Right atrium auricular region (tissue), 2 donors: ENCODE measurements at places on chromosomes 6 and 20. TPM values are rescaled to one million over a fixed set of nuclear protein-coding genes. Genes with fewer than 3 reads are reported as not detected.

DNA sequence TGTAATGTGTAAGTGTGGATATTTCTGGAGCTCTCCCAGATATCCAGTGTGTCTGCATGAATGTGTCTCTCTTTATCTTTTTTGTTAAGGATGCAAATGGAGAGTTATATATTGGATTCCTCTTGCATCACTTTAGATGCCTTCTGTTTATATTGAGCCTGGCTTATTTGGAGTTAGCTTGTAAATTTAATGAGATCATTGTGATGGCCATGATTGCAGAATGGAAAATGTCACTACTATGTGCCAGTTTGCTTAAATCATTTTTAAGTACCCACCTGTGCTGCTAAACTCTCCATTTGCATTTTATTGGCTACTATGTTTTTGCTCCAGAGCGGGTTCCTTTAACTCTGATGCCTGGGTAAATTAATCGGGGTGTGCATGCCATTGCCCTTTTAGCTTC is 334.8 kb downstream of the UTRN start:
- no peaks in the 10 kb centered on the region for H3K36me3 ChIP-seq
- H3K4me3 ChIP-seq = no peak overlapping the region
- no peak overlapping the region for H3K27ac ChIP-seq

GRCh38 chr20:44800391-44801046 is 9.8 kb downstream of the RIMS4 start:
- H3K27ac ChIP-seq = no peak overlapping the region
- no peaks in the 10 kb centered on the region for H3K36me3 ChIP-seq
- no peak overlapping the region for H3K4me3 ChIP-seq
- H3K4me1 ChIP-seq = no peaks in the 10 kb centered on the region

DNA sequence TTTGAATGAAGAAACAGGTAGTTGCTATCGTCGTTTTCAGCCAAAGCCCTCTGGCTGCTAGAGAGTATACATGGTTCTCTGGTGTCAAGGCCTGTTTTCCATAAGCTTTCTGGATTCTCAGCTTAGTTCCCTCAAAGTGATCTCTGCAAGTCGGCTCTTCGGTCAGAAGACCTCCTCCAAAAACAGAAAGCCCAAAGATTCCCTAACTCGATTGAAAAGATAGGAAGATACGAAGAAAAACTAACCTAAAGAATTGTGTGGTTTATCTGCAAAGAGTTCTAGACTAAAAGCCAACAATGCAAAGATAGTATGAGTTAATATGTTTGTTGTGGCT is 545 bp upstream of the ASCC3 start:
- no peaks in the 10 kb centered on the region for H3K27me3 ChIP-seq
- H3K4me1 ChIP-seq = peaks cover 28% of the 10 kb centered on the region

GRCh38 chr20:62171245-62171644 is 11.6 kb upstream of the MTG2 start:
- no peaks in the 10 kb centered on the region for H3K27me3 ChIP-seq
- no peak for DNase-seq
- no peaks in the 10 kb centered on the region for H3K4me1 ChIP-seq

GRCh38 chr6:72702421-72702820 is 80.6 kb downstream of the KCNQ5 start:
- DNase-seq = no peak
- no peak overlapping the region for H3K27ac ChIP-seq
- no peaks in the 10 kb centered on the region for H3K4me1 ChIP-seq

- no peaks in the 10 kb centered on the region for H3K36me3 ChIP-seq
- no peaks in the 10 kb centered on the region for H3K27me3 ChIP-seq
- DNase-seq = peak; percentile 93
- H3K4me1 ChIP-seq = peaks cover 36% of the 10 kb centered on the region
- peak within 1 kb of the TSS; percentile 36 for H3K4me3 ChIP-seq
- peak within 1 kb of the TSS; percentile 76 for H3K27ac ChIP-seq
Measured at GRCh38 chr20:46117704-46118467, at the start of gene CD40. CD40 (plus strand) TSS chr20:46118314; CDS start chr20:46118344, 30 bp downstream.

- no peaks in the 10 kb centered on the region for H3K27me3 ChIP-seq
- H3K4me3 ChIP-seq = no peak overlapping the region
- no peaks in the 10 kb centered on the region for H3K4me1 ChIP-seq
- no peak overlapping the region for H3K27ac ChIP-seq
Measured at GRCh38 chr6:130507666-130508028, 141.8 kb downstream of the TMEM200A start.

DNA sequence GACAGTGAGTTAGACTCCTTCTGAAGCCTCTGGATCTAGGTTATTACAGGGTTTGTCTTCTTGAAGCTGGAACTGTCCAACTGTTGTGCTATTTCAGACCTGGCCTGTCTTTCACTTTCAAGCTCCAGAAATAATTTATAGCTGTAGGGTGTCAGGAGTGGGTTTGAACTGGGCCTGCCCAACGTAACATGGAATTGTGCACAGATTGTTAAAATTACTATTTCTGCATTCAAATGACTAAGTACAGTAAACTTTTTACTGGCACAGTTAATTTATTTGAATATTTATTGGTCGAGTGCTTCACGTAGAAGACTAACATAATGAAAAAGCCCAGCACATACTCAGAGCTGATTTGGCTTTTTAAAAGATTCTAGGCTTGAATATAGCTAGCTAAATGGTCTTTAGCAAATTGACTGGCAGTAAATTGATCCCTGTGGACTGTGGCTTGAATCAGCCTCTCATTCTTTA is 74.3 kb downstream of the ARID1B start:
- no peaks in the 10 kb centered on the region for H3K36me3 ChIP-seq
- DNase-seq = no peak
- H3K27ac ChIP-seq = peak overlapping the region; percentile 70

GRCh38 chr6:109420751-109421150 is 19.7 kb downstream of the PPIL6 start:
- H3K4me1 ChIP-seq = no peaks in the 10 kb centered on the region
- no peaks in the 10 kb centered on the region for H3K27me3 ChIP-seq
- no peak overlapping the region for H3K27ac ChIP-seq
- no peaks in the 10 kb centered on the region for H3K36me3 ChIP-seq

DNA sequence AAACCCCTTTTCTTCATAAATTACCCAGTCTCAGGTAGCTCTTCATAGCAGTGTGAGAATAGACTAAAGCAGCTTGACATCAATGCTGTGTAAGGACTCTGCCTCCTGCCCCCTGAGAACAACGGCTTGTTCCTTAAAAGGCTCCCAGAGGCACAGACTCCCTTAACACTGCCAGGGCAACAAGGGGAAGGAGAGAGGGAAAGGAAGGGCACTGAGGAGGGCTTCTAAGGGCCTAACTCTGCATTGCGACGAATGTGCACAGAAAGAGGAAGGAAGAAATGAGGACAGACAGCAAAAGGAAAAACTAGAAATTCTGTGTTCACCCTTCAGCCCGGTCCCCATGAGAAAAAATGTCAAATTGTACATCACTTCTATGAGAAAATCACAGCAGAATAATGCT is 74.0 kb downstream of the AGPAT4 start:
- no peak for DNase-seq
- H3K27ac ChIP-seq = no peak overlapping the region
- no peaks in the 10 kb centered on the region for H3K36me3 ChIP-seq

DNA sequence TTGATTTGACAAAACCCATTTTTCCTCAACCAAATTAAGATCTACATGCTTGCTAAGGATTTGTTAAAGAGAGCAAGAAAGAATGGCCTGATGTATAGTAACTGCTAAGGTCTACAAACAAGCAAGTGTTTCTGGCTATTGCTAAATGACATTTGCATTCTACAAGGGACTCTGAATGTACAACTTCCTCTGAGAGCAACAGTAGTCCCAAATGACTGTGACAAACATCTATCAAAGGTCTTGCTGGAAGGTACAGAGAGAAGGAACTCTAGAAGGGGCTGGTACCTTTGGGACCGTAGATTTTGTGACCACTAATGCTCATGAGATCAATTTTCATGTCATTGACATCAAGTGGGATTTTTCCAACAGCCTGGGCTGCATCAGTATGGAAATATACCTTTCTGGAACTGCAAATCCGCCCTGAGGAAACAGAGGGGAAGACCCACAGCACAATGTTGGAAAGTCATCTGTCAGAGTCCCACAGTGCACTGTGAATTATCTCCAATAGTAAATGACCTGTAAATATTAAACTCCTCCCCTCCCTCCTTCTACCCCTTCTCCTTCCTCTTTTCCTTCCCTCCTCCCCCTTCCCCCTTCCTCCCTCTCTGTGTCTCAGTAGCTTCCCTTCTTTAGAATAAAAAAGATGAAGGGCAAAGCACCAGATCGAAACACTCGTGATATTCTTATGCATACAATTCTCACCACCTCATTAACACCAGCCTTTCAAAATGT is 15.9 kb upstream of the CPNE1 start:
- no peak overlapping the region for H3K4me3 ChIP-seq
- no peaks in the 10 kb centered on the region for H3K27me3 ChIP-seq
- no peak overlapping the region for H3K27ac ChIP-seq
- peak; percentile 21 for DNase-seq
- H3K36me3 ChIP-seq = no peaks in the 10 kb centered on the region
- H3K4me1 ChIP-seq = no peaks in the 10 kb centered on the region

- H3K4me1 ChIP-seq = no peaks in the 10 kb centered on the region
- DNase-seq = no peak
- H3K27ac ChIP-seq = peak overlapping the region; percentile 92
- H3K27me3 ChIP-seq = no peaks in the 10 kb centered on the region
Measured at GRCh38 chr6:100880149-100880852, 828 bp downstream of the ASCC3 start.

DNA sequence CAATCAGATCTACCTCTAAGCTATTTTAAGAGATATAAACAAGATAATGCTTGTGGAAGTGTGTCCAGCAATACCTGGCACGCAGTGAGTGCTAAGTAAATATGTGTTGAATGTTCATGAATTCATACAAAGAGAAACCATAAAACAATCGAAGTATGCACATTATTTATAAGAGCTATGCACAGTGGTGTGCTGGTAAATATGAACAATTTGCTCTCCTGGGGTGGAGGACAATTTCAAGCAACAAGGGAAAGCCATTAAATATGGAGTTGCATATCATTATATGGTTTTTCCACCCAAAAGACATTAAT is 526.6 kb upstream of the MARCKS start:
- H3K27me3 ChIP-seq = no peaks in the 10 kb centered on the region
- no peak overlapping the region for H3K4me3 ChIP-seq
- no peak for DNase-seq
- no peaks in the 10 kb centered on the region for H3K36me3 ChIP-seq
- H3K4me1 ChIP-seq = no peaks in the 10 kb centered on the region

DNA sequence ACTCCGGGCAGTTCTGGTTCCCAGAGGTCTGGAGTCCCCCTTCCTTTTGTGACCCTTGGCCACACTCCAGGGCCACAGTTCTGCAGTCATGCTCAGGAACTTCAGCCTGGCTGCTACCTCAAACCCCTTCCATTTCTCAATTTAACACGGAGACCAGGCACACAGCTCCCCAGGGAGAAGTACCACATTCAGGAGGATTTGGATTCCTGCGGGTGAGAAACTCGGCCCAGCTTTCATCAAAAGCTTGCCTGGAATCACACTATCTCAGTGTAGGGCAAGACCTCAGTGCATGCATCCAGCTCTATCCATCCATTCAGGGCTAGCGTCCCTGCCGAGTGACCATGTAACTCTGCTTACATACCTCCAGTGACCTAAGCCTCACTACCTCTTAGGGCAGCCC is 16.8 kb upstream of the IP6K3 start:
- H3K4me1 ChIP-seq = no peaks in the 10 kb centered on the region
- no peak for DNase-seq
- no peak overlapping the region for H3K27ac ChIP-seq
- H3K4me3 ChIP-seq = no peak overlapping the region
- no peaks in the 10 kb centered on the region for H3K27me3 ChIP-seq
- H3K36me3 ChIP-seq = no peaks in the 10 kb centered on the region

- H3K36me3 ChIP-seq = no peaks in the 10 kb centered on the region
- no peak overlapping the region for H3K4me3 ChIP-seq
- no peak for DNase-seq
- no peak overlapping the region for H3K27ac ChIP-seq
- H3K27me3 ChIP-seq = no peaks in the 10 kb centered on the region
- no peaks in the 10 kb centered on the region for H3K4me1 ChIP-seq
Measured at GRCh38 chr6:11705069-11705468, 73.5 kb downstream of the ADTRP start.

DNA sequence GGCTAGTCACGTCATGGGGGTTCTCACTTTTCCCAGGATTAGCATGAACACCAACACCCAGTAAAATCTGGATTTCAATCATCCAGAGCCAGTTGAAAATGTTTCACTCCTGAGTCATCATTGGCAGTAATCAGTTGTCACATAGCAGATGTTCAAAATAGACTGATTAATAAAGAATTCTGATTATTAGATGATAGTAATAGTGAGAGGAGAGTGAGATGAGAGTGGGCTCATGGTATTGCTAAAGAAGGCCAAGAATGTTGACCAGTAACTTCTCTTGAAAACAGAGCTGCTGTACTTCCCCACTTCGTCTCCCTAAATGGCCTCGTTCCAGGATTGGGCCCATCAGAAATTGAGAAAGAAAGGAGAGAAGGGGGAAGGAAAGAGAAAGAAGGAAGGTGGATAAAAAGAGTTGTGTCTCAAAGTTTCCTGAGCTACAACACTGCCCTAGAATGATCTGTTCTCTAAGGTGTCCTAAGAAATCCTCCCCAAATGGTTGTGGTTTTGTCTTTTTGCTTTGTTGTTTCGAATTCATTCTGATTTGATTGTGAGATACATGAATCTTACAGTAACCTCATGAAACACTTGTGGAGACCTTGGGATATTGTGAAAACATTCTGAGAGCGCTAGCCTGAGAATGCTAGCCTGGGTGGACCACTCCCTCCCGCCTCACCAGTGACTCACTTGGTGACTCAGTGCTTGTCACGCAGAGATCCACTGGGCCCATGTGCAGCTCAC is 502.2 kb upstream of the JARID2 start:
- no peak overlapping the region for H3K4me3 ChIP-seq
- peak overlapping the region; percentile 31 for H3K27ac ChIP-seq
- DNase-seq = peak; percentile 73
- H3K27me3 ChIP-seq = no peaks in the 10 kb centered on the region
- H3K4me1 ChIP-seq = no peaks in the 10 kb centered on the region
- no peaks in the 10 kb centered on the region for H3K36me3 ChIP-seq

- no peak overlapping the region for H3K27ac ChIP-seq
- no peak overlapping the region for H3K4me3 ChIP-seq
- H3K36me3 ChIP-seq = no peaks in the 10 kb centered on the region
- DNase-seq = no peak
Measured at GRCh38 chr20:54013471-54013870, 56.9 kb downstream of the BCAS1 start.

The ASIP gene
- total RNA-seq = not detected

The POPDC3 gene
- 57.6 TPM for total RNA-seq

The SLC22A3 gene
- total RNA-seq = 0.48 TPM

The DEFB124 gene
- total RNA-seq = not detected

The TPD52L1 gene
- total RNA-seq = 29.4 TPM

The NOX3 gene
- total RNA-seq = not detected

The OR2B6 gene
- not detected for total RNA-seq

The MAFB gene
- total RNA-seq = 31.7 TPM

The TPBG gene
- total RNA-seq = 7.4 TPM

The DLL1 gene
- total RNA-seq = 11.2 TPM

The TOX2 gene
- 0.30 TPM for total RNA-seq
